ENCODE measurements at places on chromosomes 4 and X.

DNA sequence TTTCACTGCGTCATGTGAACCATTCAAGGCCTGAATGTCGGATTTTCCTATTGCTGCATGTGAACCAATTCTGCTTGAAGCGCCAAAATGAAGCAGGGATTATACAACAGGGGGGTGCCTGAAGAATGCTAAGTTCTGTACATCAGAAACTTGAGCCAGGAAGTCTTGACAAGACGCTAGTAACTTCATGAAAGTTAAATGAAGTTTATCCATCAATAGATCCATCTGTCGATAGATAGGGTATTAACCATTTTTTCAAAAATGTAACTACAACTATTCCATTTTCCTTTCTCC, 590 bp upstream of the NAF1 start:
- DNase-seq = no peak

DNA sequence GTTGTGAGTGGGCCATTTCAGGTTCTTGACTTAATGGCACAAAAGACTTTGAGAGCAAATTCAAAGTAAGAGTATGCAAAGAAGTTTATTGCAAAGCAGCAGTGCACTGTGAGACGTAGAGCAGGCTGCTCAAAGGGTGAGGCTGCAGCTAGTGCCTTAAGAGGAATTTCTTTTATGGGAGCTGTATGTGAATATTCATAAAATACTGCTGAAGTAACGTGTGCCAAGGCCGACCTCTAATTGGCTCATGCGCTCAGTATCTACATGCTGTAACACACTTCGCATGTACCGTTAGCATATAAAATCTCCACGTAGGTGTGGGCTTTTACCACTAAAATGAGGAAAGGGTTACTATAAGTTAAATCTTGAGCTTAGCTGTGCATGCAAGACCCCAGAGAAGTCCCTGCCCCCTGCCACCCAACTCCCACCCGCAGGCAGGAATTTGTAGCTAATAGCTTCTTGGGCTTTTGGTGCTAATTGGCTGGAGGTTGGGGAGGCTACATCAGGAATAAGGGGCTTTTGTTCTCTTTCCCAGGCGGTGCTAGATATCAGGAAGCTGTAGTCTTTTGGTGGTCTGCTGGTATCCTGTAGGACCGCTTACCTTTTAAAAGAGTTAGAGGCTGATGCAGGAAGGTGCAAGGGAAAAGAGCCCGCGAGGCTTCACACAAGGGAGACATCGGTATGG, 47.6 kb downstream of the FSTL5 start:
- no peak for DNase-seq

- no peak for DNase-seq
Observed at GRCh38 chr4:166017804-166018203, 144.8 kb downstream of the TLL1 start.

GRCh38 chr4:32472918-32473317, 1752.7 kb downstream of the PCDH7 start:
- no peak for DNase-seq

DNA sequence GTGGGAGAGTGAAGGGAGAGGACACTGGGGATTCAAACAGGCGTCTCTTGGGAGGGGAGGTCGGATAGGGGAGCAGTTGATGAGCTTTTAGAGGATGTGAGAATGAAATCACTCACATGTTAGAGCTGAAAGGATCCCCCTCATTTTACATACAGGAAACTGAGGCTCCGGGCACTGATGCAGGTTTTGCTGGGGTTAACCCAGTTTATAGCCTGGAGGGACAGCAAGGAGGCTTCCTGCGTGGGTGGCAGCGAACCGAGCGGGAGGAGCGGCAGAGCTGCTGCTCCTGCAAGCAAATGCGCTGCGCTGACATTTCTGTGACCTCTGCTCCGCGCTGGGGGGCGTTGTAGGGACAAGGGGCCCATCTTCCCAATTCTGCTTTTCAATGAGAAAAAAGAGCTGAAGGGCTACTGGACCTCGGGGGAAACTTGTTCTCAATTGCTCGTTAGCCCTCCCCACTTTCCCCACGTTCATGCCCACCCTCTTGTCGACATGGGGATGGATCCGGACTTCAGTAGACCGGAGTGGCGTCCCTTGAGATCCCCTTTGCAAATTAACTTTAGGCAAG, 1.2 kb upstream of the NEUROG2 start:
- DNase-seq = no peak

DNA sequence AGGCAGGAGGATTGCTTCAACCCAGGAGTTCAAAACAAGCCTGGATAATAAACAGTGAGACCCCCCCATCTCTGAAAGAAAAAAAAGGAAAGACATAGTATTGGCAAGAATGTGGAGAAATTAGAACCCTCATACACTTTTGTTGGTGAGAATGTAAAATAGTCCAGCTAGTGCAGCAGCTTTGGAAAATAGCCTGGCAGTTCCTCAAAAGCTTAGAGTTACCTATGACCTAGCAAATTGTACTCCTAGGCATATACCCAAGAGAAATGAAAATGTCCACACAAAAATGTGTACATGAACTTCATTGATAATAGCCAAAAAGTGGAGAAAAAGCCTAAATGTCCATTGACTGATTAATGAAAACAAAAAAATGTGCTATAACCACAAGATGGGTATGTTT, 21.3 kb downstream of the THAP9 start:
- DNase-seq = no peak

DNA sequence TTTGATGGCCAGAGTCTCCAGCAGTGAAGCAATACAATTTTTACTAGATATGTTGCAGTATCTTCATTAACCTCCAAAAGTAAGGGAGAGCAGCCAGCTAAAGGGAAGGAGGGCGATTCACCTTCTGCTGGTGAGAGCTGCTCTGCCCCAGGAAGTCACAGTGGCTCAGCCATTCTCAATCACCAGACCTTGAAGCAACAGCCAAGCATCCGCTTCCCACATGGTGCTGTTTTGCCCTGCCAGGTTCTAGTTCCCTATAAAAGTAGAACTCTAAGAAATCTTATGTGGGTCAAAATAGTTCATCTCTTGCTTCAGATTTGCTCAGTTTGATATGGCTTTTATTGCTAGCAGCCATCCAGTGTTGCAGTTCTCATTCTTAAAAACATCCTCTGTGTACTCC, 166.8 kb downstream of the STIM2 start:
- no peak for DNase-seq

DNA sequence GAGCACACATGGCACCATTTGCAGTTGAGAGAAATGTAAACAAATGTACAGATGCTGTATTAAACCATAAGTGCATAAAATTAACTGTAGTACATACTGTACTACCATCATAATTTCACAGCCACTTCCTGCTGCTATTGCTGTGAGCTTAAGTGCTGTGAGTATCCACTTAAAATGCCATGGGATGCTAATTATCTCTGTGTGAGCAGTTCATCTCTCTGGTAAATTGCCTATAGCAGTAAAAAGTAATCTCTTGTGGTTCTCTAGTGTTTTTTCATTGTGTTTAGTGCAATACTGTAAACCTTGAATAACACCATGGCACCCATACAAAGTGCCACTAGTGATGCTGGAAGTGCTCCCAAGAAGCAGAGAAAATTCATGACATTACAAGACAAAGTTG, 9.9 kb upstream of the SCOC start:
- DNase-seq = no peak
